ENCODE measurements at places on chromosomes 1 and 21.

GRCh38 chr1:147235822-147236221 is 6.7 kb upstream of the CHD1L start:
- no peak for DNase-seq

DNA sequence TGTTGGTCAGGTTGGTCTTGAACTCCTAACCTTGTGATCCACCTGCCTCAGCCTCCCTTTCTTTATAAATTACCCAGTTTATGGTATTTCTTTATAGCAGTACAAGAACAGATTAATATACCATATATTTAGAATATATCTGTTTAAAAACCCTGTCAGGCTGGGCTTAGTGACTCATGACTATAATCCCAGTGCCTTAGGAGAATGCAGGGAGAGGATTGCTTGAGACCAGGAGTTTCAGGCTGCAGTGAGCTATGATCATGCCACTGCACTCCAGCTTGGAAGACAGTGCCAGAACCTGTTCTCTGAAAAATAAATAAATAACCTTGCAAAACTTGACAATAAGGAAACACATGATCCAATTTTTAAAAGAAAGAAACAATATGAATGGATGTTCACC is 43.9 kb downstream of the ZNF684 start:
- DNase-seq = no peak

DNA sequence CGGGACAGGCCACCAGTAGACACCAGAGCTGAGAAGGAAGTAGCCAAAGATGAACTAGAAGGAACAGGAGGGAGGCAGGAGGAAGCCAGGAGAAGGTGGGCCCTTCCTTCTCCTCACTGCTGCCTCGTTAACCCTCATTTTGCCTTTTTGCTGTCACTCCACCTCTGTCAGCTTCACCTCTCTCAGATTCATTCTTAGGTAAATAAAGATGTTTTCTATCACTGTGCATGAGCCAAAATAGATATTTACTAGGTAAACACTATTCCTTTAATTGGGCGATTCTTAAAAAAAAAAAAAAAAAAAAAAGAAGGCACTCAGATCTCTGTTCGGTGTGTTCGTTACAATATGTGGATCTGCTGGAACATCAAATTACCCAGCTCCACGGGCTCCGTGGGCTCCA is 112.3 kb downstream of the GLUL start:
- no peak for DNase-seq

DNA sequence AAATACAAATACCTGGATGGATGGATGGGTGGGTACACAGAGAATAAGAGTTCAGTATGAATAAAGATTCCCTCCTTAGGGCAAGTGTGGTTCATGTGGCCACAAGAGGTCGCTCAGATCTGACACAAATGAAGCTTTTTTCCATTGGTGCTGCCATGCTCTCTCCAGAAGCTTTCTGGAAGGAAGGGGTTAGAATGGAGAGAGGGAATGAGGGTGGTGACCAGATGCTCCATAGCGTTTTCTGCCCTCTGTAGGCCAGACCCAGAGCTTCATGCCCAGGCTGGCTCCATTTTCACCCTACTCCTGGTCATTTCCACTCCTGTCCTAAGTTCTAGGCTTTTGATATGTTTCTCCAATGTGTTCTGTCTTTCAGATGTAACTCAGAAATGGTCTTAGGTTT is 3.3 kb upstream of the FCRL6 start:
- peak; percentile 18 for DNase-seq

- DNase-seq = no peak
Observed at GRCh38 chr21:31318971-31319370, 25.1 kb downstream of the TIAM1 start.

DNA sequence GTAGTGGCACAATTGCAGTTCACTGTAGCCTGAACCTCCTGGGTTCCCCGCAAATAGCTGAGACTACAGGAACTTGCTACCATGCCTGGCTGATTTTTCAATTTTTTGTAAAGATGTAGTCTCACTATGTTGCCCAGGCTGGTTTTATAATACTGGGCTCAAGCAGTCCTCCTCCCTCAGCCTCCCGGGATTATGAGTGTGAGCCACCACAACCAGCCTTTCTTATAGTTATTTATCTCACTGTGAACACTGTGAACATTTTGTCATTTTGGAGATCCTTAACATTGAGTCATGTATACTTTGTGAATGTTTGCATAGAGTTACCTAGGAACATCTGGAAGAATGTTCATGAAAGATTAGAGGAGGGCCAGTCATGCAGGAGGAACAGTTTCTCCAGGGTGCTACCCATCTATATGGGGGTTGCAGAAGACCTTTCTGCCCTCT is 127.1 kb upstream of the CACYBP start:
- DNase-seq = no peak

GRCh38 chr1:158286487-158286886 is 3.2 kb upstream of the CD1C start:
- no peak for DNase-seq
